ENCODE measurements at places on chromosomes 3 and 15.

DNA sequence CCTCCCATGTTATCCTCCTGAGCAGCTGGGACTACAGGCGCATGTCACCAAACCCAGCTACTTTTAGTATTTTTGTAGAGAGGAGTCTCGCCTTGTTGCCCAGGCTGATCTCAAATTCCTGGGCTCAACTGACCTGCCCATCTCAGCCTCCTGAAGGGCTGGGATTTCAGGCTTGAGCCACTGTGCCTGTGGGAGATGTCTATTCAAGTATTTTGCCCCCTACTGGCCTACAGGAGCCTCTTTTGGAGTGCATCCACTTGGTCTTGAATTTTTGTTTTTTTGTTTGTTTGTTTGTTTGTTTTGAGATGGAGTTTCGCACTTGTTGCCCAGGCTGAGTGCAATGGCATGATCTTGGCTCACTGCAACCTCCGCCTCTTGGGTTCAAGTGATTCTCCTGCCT, 3.2 kb upstream of the DHX30 start:
- DNase-seq = no peak

GRCh38 chr3:160168246-160168645, 57.0 kb upstream of the C3orf80 start:
- DNase-seq = no peak

- peak; percentile 13 for DNase-seq
These were observed 35.8 kb downstream of the MYO9A start for GRCh38 chr15:72082176-72082575.

GRCh38 chr15:33795070-33795469, 173.2 kb upstream of the CHRM5 start:
- no peak for DNase-seq

DNA sequence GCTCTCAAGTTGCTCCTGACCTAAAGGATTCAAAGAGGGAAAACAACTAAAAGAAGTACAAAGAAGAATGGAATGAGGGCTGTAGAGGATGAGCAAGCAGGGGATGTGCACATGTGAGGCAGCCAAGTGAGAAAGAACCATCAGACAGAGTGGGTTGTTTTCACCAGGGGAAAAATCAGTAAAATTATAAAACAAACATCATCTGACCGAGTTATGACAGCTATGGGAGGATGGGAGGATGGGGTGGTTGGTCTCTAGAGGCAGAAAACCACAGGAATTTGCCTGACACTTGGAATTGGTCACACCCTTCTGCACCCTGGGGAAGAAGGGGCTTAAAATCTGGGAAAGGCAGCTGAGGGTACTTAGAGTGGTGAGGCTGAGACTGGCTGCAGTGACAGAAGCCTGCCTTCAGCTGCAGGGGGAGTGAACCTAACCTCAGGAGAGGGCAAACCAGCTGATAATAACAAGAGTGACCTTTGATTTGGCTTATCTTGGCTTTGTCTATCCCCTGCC, 10.1 kb downstream of the ARHGAP31 start:
- peak; percentile 88 for DNase-seq

DNA sequence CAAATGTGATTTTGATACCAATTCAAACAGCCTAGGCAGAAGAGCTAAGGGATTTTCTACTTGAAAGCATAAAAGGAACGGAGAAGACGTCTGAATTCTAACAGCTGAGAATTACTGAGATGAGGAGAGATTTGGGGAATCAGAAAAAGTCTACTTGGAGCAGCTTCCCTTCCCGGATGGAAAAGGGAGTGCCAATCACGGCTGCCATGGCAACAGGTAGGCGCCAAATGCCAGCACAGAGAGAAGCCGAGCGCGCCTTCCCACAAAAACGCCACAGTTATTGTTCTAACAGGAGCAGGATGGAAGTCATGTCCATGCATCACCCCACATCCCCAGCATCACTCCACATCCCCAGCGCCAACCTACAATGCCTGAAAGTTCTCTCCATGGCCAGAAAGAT, 63.5 kb upstream of the PRR20G start:
- no peak for DNase-seq

GRCh38 chr3:51386159-51386851, 1.2 kb downstream of the MANF start:
- DNase-seq = no peak

DNA sequence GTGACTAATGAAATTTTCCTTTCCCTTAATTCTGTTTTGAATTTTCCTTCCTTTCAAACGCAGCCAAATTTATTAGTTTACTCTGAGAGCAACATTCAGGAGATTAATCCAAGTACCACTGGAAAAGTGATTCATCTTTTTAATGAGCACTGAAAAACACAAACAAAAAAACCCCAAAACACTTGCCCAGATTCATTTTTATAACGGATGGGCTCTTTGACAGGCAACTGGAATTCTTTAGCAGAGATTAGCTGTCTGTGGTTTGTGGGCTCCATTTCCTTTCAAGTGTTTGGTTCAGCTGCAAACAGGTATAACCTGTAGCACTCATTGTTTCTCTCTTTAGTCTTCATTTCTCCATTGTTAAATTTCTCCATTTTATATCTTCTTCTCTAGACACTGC, 3.1 kb upstream of the POLR2M start:
- peak; percentile 14 for DNase-seq

DNA sequence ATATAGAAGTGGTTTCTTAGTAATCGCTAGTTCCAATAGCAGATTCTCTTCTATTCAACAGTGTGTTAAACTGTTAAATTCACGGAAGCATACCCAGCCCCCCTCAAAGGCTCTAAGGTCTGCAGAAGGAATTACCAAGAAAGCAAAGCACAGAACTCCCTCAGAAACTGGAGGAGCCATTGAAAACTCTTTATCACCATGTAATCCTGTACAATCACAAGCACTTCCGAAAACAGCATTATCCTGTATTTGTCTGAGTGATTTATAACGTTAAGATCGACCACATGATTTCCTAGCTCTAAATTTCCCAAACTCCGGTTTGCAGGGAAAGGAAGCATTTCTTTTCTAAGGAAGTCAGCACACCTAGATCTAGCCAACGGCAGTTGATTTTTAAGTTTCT, 20.0 kb downstream of the MYO1E start:
- no peak for DNase-seq

DNA sequence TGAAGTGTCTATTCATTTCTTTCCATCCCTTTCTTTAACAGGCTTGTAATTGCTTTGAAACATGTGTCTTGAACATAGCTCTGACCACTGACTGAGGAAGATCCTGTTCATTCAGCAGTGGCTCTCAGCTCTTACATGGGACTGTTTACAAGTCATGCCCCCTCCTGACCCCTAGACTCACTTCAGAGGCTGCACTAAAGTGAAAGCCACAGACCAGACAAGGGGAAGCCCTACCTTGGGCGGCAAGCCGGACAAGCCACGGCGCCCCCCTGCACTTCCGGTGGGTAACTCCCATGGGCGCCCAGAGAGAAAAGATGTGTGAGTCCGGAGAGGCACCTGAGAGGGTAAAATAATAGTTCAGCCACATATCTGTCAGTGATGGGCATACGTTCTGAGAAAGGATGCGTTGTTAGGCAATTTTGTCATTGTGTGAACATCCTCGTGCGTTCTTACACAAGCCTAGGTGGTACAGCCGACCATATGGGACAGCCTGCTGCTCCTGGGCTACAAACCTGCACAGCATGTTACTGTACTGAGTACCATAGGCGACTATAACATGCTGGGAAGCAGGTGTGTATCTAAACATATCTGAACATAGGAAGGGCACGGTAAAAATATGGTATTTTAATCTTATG, 116.2 kb downstream of the CHSY1 start:
- DNase-seq = no peak

DNA sequence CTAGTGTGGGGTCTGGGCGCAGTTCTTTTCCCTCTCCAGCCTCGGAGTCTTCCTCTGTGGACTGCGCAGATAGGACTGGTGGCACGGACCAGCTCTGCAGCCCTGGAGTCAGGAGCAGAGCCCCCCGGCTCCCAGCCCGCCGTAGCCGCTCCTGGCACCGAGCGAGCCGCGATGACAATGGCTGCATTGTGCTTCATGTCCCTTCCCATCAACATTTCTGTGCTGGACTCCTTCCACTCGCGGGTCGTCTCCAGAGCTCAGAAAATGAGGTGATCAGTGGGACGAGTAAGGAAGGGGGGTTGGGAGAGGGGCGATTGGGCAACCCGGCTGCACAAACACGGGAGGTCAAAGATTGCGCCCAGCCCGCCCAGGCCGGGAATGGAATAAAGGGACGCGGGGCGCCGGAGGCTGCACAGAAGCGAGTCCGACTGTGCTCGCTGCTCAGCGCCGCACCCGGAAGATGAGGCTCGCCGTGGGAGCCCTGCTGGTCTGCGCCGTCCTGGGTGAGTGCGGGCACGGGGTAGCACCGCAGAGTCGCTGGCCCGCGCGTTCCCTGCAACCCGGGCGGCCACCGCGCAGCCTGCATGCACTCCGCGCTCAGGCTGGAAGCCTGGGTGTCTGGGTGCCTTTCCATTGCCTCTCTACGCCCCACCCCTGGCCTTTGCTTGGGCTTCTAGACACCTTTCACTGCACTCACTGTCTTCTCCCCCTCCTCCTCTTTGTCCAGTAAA, at the start of gene TF:
Gene TF, plus strand, starts transcription at position 413 of the 731 bp plus-strand sequence. Its CDS starts 48 bp downstream, at position 461.
- no peak for DNase-seq

- no peak for DNase-seq
These were observed 23.7 kb upstream of the SFMBT1 start for GRCh38 chr3:53069422-53070068.

DNA sequence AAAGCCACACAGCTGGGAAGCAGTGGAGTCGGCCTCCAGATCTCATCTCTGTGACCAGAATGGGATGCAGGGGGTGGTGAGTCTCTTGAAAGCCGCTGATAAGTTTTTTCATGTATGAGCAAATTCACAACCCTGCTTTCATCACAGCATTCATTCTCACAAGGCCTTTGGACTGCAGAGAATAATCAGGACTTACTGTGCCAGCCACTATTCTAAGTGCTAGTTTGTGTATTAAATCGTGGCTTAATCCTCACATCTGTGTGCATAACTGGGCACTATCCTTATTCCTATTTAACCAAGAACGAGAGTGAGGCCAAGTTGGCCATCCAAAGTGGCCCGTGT, 64.2 kb upstream of the POLG start:
- no peak for DNase-seq

- no peak for DNase-seq
These were observed 31.2 kb downstream of the SLC25A36 start for GRCh38 chr3:140972833-140973232.

GRCh38 chr3:113660896-113661295, 35.5 kb downstream of the USF3 start:
- DNase-seq = no peak

GRCh38 chr3:187445356-187445755, 77.2 kb downstream of the RTP4 start:
- DNase-seq = no peak

- DNase-seq = no peak
These were observed 21.6 kb downstream of the CHAC1 start for GRCh38 chr15:40974879-40975278.

GRCh38 chr15:97899981-97900380, 60.5 kb upstream of the ARRDC4 start:
- no peak for DNase-seq

DNA sequence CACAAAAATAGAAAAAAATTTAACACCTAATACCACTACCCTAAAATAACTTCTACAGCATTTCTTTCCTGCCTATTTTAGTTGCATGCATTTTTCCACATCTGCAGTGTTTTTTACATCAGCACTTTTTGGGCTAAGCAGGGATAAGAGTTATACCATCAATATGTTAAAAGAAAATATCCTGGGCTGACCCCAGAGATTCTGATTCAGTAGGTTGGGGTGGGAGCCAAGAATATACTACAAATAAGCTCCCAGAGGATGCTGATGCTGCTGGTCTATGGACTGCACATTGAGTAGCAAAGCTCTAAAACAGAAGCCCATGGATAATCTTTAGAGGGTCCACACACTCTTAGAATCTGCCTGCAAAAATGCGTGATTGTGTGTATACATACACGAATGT, 14.8 kb downstream of the FYCO1 start:
- peak; percentile 72 for DNase-seq

DNA sequence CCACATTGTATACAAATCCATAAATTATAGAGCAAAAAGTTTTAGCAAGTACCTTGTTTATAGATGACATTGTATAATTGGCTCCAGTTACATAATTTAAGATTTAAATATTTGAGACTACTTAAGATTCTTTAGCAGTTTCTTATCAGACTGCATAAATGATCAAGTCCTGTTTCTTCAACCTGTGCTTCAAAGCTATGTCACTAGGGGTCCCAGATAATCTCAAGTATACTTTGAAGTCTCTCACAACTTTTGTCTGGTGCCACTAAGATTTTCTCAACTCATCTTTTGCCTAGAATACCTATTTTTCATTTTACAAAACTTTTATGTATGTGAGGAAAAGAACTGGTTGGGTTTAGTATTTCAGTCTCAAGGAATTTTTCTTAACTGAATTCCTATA, 205.5 kb downstream of the STAG1 start:
- peak; percentile 26 for DNase-seq

- peak; percentile 67 for DNase-seq
These were observed 69.1 kb downstream of the TTC23 start for GRCh38 chr15:99180086-99180963.

DNA sequence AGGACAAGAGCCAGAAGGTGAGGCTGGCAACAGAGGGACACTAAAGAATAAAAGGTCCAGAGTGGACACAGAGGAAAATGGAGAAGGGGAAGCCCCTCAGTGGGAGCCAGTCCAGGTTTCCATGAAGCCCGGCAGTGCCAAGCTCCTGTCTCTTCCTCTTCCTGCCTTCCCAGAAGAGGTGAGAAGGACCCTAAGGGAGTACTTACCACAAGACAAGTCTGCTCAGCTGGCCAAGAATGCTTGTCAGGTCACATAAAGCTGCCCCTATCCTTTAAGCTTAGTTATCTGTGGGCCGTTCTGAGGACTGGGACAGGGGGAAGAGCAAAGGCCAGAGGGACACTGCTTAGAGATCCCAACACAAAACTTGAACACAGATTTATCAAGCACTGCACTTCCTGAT, 100.2 kb downstream of the RYK start:
- no peak for DNase-seq

- no peak for DNase-seq
These were observed 68.6 kb upstream of the ONECUT1 start for GRCh38 chr15:52858782-52859176.
